ENCODE measurements at places on chromosomes 13 and 19.

GRCh38 chr19:19655051-19655594, 8.4 kb downstream of the ATP13A1 start:
- DNase-seq = no peak

GRCh38 chr13:42950181-42950580, 41.9 kb downstream of the EPSTI1 start:
- DNase-seq = no peak

GRCh38 chr19:41872775-41873647, 4.1 kb upstream of the CD79A start:
- peak; percentile 83 for DNase-seq

GRCh38 chr19:31676271-31677004, 327.2 kb upstream of the TSHZ3 start:
- DNase-seq = no peak

DNA sequence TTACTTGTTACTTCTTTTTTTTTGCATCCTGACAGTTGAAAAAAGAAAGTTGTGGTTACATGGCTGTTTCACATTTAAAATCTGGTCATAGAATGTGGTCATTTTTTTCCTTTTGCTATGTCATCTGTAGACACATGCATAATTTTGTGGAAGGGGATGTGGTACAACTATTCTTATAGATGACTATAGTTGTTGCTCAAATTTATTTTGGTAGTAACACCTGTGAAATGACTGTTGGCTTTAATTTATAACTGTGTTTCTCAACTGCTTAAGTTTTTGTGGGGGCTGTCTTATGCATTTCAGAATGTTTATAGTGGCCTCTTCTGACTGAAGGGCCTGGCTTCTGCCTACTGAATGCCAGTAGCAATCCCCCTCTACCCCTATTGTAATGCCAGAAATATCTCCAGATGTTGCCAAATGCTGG, 130.5 kb downstream of the PAN3 start:
- DNase-seq = no peak

- no peak for DNase-seq
Observed at GRCh38 chr13:36193151-36193855, 21.1 kb downstream of the SOHLH2 start.

- no peak for DNase-seq
Observed at GRCh38 chr19:47445527-47445926, 26.2 kb downstream of the SLC8A2 start.

- no peak for DNase-seq
Observed at GRCh38 chr13:106468207-106468606, 67.3 kb downstream of the EFNB2 start.

- DNase-seq = peak; percentile 60
Observed at GRCh38 chr19:46546194-46546896, 50.7 kb upstream of the PNMA8B start.

- DNase-seq = peak; percentile 92
Observed at GRCh38 chr19:13978351-13979243, 26.3 kb downstream of the DCAF15 start.

DNA sequence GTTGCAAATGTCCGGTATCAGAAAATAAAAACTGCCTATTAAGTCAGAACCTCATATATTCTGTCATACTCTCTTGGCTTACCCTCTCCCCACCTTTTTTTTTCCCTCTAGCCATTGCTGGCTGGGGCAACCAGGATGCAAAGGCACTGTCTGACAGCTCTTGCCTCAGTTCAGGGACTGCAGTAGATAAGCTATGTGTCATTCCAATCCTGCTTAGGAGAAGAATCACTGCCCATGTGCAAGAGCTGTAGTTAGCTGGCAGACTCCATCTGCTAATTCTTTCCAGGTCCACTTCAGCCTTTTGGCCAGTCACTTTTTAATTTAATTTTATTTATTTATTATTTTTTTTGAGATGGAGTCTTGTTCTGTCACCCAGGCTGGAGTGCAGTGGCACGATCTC, 895.6 kb upstream of the SLC10A2 start:
- DNase-seq = no peak

DNA sequence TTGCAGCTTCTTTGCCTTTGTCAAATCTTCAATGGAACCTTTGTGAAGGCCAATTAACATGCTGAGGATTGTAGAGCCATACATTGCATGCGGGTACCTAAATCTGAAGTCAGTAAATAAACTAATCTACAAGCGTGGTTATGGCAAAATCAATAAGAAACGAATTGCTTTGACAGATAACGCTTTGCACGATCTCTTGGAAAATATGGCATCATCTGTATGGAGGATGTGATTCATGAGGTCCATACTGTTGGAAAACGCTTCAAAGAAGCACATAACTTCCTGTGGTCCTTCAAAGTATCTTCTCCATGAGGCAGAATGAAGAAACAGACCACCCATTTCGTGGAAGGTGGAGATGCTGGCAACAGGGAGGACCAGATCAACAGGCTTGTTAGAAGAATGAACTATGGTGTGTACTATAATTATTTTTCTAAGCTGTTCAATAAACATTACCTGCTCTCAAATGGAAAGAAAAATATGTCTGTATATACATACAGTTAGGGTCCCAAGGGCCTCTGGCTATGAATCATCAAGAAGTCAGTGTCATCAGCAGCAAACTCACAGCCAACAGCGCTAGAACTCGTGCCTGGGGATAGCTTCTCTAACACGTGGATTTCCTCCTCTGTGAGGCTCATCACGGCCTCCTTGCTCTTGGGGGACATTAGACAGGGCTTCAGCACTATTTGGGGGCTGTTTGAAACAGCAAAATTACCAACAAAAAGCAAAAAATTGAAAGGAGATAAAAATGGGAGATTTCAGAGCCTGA, 2.9 kb upstream of the CD70 start:
- DNase-seq = no peak

DNA sequence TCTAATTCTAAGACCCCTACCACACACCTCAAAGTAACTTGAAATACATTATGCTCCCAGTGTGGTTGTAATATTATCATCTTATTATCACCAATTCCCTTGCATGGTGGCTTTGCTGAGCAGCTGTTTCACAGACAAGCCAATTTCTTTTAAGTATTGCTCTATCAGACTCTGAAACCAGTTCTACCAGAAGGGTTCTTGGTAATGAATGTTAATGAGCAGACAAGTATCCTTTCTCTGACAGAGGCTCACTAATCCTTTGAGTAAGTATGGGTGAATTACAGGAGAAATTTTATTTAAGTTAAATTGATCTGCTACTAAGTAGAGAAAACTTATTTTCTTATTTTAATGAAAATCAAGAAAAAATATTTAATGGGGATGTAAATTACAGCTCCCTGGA, 326.0 kb downstream of the GPC6 start:
- DNase-seq = peak; percentile 10

- no peak for DNase-seq
Observed at GRCh38 chr13:38582133-38582532, 104.7 kb upstream of the FREM2 start.

DNA sequence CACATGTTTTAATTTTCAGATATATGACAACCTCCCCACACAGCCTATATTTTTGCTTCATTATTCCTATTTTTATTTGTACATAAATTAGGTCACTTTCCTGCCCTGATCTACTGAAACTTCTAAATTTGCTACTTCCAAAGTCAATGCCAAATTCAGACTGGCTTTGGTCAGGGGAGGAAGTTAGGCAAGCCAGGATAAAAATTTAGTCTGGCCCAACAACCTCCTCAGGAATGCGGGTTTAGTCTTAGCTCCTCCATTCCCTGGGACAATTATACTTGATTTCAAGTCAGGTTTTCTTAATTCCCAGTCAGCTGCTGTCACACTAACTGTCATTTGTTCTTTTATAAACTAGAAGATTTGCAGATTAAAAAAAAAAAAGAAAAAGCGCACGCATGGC, 84.3 kb downstream of the TM9SF2 start:
- peak; percentile 34 for DNase-seq

- no peak for DNase-seq
Observed at GRCh38 chr19:2812414-2813234, 7.0 kb upstream of the ZNF554 start.

- DNase-seq = no peak
Observed at GRCh38 chr13:97810152-97810551, 143.3 kb upstream of the IPO5 start.

GRCh38 chr13:28526876-28527275, 31.9 kb upstream of the FLT1 start:
- no peak for DNase-seq

GRCh38 chr19:29544656-29545360, 19.0 kb downstream of the VSTM2B start:
- no peak for DNase-seq

DNA sequence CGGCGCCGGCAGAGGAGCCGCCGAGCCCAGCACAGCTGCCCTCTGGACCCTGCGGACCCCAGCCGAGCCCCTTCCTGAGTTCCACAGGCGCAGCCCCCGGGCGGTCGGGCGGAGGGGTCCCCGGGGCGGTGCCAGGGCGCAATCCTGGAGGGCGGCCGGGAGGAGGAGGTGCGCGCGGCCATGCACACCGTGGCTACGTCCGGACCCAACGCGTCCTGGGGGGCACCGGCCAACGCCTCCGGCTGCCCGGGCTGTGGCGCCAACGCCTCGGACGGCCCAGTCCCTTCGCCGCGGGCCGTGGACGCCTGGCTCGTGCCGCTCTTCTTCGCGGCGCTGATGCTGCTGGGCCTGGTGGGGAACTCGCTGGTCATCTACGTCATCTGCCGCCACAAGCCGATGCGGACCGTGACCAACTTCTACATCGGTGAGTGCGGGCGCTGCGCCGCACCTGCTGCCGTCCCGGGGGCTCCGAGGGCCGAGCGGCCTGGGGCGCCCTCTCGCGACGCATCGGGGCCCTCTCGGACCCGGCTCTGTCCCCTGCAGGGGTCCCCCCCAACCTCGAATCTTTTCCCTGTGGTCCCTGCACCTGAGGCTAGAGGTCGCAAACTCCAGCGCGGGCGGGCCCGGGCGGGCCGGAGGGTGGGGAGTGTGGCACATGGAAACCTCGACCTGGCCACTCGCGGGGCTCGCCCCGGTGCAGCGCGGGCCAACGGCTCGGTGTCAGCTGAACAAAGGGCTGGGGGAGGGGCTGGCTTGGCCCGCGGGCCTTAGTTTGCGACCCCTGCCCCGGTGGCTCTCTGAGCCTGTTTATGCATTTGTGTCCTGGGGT, at the start of gene KISS1R:
Gene KISS1R (plus strand): TSS at position 11 of the 829 bp plus-strand sequence. CDS start 170 bp downstream, at position 181.
- DNase-seq = peak; percentile 81

DNA sequence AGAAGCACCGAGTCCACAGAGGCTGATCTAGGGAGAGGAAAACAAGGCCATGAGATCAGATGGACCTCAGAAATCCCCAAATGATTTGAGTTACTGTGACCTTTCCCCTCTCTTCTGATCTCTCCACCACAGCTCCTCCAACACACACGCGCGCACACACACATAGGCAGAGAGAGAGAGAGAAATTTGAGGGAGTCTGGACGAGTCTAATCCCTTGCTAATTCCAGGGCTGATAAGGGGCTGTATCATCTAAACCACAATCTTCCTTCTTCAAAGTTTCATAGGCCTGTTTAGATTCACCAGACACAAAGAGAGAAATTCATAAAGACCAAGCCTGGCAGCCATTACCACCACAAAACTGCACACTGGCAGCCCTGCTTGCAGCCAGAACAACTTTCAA, 8.6 kb downstream of the ZFP82 start:
- DNase-seq = no peak

DNA sequence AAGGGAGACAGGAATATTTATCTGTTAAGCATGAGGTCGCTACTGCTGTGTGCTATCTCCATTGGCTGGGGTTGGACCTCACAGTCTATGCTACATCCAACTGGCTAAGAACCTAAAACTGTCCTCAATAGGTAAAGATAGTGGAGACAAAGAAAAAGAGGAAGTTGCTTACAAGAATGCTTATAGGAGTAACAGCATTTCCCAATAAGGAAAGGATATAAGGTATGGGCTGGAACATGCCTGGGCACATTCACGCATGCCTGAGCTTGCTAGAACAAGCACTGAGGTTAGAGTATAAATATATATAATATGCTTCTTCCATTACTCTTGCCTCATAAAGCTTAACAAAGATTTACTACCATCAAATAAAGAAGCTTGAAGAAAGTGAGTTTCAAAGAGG, 47.9 kb upstream of the CEACAM21 start:
- DNase-seq = no peak

DNA sequence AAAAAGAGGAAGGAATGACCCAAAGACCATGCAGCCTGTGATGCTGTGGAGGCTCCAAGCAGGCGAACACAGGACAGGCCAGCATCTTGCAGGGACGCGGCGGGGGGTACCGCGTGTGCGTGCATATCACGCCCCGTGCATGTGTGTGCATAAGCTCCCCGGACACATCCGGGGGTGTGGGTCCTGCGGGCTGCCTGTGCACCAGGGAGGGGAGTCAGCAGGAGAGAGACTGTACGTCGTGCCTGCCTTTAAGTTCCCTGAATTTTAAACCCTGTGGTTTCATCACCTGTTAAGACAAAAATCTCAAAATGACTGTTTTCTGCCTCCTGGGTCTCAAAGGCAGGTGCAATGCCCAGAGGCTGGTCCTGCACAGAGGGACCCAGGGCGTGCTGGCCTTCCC, 16.6 kb downstream of the ADAT3 start:
- DNase-seq = no peak

GRCh38 chr13:68597641-68598040, 1367.5 kb upstream of the PCDH9 start:
- no peak for DNase-seq

GRCh38 chr19:13637664-13638063, 126.7 kb upstream of the MRI1 start:
- DNase-seq = no peak

GRCh38 chr13:26061256-26061655, 9.4 kb upstream of the SHISA2 start:
- DNase-seq = peak; percentile 82

DNA sequence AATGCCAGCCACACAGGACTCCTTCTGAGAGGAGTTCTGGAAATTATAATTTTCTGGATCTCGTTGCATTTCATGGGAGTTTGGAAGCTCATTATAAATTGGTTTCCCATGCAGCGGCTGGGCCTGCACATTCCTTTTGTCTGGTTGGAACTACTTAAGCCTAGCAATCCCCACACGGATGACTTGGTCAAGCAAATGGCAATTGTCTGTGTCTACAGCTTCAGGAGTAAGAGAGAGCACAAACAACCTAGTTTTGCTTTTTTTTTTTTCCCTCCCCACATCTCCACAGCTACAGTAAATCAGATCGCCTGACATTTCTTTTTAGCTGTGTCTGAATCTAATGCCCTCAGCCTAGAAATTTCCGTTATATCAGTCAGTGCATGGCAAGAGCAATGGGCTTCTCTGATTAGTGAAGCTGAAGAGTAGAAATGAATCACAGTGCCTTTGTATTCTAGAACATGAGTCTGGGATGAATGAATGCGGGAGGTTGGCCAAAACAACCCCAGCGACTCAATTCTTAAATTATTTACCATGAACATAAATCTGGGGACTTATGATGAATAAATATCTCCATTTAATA, 15.1 kb downstream of the PCDH8 start:
- no peak for DNase-seq

DNA sequence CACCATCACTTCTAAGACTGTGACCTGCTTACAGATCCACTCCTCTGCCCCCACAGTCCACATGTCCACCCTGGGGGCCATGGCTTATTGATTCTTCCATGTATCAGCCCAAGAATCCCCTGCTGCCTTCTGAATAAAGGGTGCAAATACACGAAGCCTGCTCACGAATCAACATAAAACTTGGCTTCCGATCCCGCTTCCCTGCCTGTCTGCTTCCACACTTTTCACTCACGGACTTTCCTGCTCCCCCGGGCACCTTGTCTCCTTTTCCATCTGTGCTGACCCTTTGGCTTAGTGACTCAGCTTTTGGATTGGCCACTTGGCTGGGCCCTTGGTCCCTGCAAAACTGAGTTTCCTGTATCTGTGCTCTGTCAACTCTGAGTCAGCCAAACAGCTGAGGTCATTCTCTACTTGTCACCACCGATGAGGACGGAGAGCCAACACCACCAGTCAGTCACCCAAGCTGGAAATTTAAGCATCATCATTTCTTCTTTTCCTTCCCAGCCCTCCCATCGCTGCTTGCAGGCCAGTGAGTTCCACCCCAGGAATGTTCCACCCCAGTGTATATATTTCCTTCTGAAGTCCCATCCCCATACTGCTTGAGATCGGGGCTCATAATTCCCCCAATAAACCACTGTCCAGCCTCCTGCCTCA, 11.4 kb upstream of the USP12 start:
- peak; percentile 79 for DNase-seq
